Stimulated activated CD4-positive, alpha-beta T cell treated with anti-CD3 and anti-CD28 coated beads, Interleukin-4, amount 100 ng/mL, for 1 hour (primary cell): ENCODE measurements at places on chromosomes 3 and 15.

- DNase-seq: no peak
These were observed 39.2 kb downstream of the EPHB3 start for GRCh38 chr3:184600685-184601377.

GRCh38 chr3:113300596-113300995 is 89.2 kb downstream of the BOC start:
- no peak for DNase-seq

DNA sequence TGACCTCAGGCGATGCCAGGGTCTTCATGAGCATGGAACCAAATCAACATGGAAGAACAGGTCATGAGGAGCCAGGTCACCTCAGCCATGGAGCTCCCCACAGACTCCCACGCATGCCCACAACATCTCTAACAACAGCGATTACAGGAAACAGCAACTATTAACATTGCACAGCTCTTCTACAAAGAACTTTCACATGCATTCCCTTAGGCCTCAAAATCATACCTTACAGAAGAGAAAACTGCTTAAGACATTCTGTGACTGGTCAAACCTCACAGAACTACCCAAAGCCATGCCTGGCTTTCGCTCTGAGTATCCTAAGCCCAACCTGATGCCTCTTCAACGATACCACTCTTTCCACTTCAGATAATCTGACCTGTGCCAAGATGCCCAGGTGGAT is 117.8 kb downstream of the OXNAD1 start:
- DNase-seq: no peak

DNA sequence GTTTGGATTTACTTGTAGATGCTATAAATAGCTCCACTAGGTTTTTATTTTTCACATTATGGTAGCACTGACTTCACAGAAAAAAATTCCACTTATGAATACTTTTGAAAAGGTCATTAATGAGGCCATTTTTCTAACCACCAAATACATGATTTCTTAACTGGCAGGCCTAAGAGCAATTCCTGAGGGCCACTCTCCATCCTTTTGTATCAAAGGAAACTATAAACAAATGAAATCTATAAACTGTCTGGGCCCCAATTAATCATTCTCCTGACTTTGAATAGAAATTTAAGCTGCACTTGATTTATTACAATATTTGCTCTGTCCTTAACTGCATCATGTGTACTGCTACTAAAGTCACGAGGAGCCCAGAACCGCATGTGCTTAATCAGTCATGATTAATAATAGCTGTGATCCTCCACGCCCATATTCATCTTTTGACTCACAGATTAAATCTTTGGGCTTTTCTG is 25.1 kb upstream of the MTMR10 start:
- DNase-seq: no peak

- DNase-seq: no peak
These were observed 10.8 kb upstream of the MFSD1 start for GRCh38 chr3:158790901-158791589.

DNA sequence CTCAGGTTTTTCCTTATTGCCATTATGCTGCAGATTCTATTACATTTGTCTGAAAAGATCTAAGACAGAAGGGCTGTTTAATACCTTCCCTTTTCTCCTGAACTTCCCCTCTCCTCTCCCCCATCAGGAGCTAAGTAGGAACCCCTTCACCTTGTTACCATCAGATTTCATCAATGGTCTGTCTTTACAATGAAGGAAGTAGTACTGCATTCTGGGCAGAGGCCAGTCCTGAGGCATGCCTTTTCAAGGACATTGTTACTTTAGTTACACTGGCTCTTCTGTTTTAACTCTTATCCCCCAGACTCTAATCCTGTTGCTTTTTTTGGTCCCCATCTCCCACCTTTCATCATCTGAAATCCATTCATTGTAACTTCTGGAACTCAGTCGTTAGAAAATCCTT is 8.1 kb downstream of the CTNNB1 start:
- no peak for DNase-seq

- no peak for DNase-seq
These were observed 617.0 kb downstream of the PYDC2 start for GRCh38 chr3:192077795-192078497.
